ENCODE measurements at places on chromosomes 7 and 10.

DNA sequence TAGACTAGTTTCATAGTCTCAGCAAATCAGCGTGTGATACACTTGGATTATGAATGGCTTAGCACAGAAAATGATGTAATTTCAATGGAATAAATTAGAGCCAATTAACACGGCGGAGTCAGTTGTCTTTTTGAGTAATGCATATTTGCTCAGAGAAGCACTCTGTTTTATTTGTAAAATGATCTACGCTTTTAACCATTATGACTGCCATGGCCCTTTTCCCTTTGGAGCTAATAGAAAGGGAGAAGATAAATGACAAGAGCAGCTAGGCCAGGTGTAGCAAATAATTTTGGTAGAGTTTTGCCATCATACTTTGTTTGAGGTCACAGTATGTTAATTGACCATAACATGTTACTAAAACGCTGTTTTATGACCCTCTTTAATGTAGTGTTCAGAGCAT, 86.8 kb downstream of the GPR158 start:
- DNase-seq, result no peak

- DNase-seq, result no peak
Observed at GRCh38 chr10:62658516-62658915, 146.0 kb upstream of the ADO start.

- peak; percentile 97 for DNase-seq
Observed at GRCh38 chr7:96236198-96237039, 85.5 kb downstream of the SLC25A13 start.

DNA sequence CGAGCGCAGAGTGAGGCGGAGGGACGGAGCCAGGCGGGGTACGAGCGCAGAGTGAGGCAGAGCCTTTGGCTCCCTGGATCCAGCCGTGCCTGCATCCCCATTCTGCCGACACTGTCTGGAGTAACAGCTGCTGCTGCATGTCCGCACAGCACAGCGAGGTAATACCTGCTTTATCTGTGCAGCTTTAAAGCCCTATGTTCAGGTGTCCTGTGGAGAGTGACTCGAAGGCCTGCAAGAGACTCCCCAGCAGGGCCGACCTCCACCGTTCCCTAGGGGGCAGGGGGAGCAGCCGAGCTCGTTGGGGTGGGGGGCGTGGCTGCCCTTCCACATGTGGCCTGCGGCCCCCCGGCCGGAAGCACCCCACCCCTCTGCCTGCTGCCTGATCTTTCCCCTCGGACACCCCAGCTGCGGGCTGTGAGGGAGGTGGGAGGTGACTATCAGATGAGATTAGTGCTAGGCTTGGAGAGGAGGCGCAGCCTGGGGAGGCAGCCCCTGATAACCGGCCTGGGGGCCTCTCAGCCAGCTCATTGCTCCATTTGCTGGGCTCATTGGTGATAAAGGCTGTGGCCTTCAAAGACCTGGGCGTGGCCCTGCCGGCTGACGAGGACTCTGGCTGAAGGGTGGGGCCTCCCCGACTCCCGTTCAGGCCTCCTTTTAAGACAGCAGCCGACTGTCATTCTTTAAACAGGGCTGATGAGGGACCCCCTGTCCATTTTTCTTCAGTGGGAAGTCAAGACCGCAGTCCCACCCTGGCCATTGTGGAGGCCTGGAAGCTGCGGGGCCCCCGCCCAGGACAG, 8.0 kb downstream of the VENTX start:
- DNase-seq, result no peak

DNA sequence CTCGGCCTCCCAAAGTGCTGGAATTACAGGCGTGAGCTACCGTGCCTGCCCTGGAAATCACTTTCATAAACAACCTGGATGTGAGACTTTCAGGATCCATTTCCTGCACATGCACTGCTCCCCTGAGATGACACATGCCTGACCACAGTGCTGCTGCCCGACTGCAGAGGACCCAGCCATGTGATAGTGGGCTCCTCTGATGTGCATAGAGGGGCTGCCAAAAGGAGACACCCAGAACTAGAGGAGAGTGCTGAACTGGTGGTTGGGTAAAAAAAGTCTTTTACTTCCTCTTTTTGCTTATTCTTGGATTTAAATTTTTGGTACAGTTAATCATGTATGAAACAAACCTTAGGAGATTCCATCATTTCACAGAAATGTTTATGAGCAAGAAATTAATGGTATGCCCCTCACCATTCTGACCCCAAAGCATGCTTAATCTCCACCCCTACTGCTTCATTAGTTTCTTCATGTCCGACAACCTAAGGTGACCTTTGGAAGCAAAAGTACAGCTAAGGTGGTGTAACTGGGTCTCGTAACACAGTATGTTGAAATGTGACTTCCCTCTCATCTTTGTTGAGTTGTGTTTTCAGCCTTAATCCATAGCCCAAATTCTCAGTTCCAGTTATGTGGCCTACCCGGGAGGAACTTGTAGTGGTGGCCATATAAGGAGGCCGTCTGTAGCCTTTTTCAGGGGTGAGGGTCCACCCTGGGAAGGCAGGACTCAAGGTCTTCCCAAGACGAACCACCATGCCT, 111.1 kb downstream of the RNF216 start:
- DNase-seq, result no peak

DNA sequence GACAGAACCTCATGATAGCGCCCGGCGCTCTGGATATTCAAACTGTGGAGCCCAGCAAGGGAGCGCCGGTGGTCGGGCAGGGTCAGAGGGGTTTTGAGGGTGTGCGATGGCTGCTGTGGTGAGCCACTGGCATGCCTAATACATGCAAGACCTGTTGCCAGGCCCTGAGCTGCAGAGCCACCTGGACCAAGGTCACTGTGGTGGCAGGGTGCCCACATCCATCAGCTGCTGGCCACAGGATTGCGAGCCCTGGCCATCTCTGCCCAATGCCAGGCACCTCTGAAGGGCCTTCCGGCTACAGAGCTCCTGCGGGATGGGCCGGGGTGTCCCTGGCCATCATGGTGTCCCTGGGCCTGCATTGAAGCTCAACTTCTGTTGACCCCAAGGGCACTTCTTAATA, 123.0 kb upstream of the TNRC18 start:
- DNase-seq, result no peak

GRCh38 chr10:89342206-89342958, 14.6 kb downstream of the IFIT3 start:
- peak; percentile 69 for DNase-seq

DNA sequence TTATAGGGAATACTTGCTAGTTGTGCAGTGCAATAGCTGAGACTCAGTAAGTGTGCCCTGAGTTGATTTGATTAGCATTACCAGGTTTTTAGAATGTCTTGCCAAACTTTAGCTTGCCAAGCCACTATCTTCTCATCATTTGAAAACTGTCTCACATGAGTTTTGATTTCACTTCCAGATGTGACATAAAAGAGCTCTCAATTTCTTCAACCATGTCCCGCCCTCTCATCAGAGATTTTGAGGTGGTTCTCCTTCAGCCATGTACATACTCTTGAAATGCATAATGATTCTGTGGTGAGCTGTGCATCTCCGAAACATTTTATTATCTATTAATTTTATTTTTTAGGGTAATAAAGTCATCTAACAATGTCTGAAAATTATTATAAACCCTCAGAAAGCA, 215.0 kb upstream of the SEMA3E start:
- DNase-seq, result no peak

DNA sequence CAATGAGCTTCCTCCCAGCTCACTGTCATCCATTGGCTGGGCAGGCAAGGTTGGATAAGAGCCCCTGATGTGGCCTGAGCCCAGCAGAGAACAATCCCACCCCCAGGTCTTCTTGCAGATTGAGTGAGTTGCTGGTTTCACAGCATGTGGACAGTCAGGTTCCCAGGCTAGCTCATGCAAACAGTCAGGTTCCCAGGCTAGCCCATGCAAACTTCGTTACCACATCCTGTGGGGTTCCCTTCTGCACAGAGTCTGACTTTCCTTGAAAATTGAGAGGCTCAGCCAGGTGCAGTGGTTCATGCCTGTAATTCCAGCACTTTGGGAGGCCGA, 67.1 kb downstream of the TMEM130 start:
- DNase-seq, result no peak

GRCh38 chr10:46556515-46557318, at the start of gene GPRIN2:
Gene GPRIN2 (minus strand): TSS chr10:46556658. CDS start chr10:46550736, 5,922 bp downstream.
- no peak for DNase-seq

DNA sequence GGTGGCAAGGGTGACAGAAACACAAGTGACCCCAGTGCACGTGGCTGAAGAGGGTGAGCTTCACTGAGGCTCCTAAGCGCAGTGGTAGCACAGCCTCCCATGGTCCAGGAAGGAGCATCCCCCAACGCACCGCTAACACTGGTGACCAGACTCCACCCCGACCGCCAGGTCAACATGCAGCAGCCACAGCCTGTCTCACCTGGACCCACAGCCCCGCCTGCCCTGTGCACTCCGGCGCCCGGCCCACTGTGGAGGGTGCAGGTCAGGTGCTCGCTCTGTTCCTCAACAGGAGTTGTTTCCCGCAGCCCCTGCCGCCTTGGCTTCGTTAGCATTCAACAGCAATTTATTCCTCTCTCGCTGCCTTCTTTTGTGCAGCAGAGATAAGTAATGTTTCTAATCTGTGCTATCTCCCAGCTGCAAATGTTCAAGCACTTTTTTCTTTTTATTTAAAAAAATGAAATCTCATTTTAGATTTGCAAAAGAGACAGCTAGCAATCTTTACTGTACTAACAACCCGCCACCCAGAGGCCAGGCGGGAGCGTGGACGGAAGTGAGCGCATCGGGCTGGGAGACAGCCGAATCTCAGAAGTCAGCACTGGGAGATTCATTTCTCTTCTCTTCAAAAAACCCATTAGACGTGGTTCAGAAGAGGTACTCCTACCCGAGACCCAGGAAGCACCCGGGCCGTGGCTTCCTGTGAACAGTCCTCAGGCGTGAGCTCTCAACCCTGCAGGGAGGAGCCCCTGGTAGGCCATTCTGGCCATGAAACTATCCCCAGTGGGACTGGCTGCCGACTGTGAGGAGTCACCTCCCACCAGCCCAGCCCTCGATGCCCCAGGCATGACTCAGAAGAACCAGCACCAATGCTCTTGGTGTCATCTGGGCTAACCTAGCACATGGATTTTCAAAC, 133.4 kb downstream of the MAD1L1 start:
- no peak for DNase-seq

GRCh38 chr10:35639728-35640401, 2.2 kb downstream of the FZD8 start:
- DNase-seq, result no peak
